Parietal lobe (tissue), 2 donors: ENCODE measurements at places on chromosomes 12 and 14. TPM values are rescaled to one million over a fixed set of nuclear protein-coding genes. Genes with fewer than 3 reads are reported as not detected.

Gene ENDOU
- not detected for total RNA-seq

Gene MYF5
- total RNA-seq: not detected

Gene TSHR
- 0.63 TPM for total RNA-seq

Gene OR6C70
- total RNA-seq: not detected

Gene KRT80
- not detected for total RNA-seq

Gene COX8C
- not detected for total RNA-seq

Gene ADAM21
- total RNA-seq: not detected

Gene SCN8A
- 134 TPM for total RNA-seq

Gene HNF1A
- total RNA-seq: not detected
